GM19239 (cell line): ENCODE measurements at places on chromosomes 2 and 18.

GRCh38 chr2:136059036-136059472 is 58.9 kb downstream of the CXCR4 start:
- no peak for DNase-seq

- no peak for DNase-seq
These were observed 284.1 kb downstream of the PHLPP1 start for GRCh38 chr18:62999392-62999791.

DNA sequence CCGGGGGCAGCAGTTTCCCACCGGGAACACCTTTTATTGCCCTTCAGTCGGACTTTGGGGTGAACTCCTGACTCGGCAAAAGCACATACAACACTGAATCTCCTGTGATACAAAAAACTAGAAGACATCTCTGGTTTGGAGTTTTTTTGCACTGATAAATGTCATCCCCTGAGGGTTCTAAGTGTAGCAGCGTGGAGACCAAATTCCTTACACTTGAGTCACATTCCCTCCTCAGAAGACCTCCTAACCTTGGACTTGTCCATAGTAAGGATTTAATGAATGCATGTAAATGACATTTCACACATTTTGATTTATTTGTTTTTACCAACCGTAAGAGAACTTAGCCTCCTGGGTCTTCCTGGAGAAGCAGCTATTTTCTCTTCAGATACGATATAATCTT is 54.0 kb upstream of the GPR45 start:
- no peak for DNase-seq

DNA sequence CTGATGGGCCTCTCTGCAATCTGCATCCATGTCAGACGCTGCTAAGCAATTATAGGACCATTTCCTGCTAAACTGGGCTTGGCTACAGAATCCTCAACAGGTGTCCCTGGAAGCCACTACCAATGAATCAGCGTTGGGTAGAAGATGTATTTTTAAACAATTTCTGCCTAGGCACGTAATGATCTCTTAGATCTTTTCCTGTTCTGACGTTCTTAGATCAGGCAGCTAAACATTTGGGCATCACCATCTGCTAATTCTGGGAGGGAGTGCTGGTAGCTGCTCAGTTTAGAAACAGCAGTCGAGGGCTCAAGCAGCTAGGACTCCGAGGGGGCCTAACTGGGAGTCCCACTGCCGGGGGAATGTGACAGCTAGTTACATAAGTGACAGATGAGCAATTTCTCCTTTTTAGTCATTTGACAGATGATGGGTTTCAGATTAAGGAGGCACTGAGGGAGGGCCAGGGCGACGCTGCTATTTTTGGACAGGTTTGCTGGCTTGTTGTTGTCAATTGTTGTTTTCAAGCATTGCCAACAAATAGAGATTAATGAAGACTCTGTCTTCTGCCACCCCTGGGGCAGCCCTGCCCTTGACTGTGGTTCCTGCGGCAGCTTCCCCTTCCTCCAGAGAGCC is 92.7 kb downstream of the MRO start:
- DNase-seq = no peak

- DNase-seq = no peak
These were observed 182.2 kb upstream of the NRP2 start for GRCh38 chr2:205500065-205500464.

GRCh38 chr2:38344813-38345212 is 32.3 kb downstream of the ATL2 start:
- DNase-seq = no peak

DNA sequence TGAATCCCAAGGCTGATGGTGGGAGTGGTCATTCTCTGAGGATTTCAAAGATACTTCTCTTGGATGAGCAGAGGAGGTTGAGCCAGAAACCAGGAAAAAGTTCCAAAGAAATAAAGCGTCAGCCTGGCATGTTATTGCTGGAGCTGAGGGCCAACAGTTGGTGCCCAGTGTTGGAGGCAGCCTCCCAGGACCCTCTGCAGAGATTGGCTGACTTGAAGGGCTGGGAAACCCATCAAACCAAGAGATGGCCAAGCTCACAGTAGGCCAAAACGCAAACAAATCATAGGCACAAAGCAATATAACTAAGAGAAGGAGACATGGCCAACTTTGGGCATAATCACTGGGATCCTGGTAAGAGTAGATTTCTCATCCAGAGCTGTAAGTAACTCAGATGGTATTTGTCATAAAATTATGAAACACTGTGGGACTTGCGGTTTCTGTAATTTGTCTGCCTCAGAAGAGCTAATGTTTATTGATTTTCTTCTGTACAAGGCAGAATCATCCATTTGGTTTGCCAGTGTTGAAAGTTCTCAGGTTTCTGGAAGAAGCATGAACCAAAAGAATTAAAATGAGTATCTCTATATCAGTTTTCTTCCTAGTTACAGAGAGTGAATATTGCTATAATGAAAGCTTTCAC is 108.3 kb downstream of the ATL2 start:
- DNase-seq = no peak

GRCh38 chr2:216546641-216547403 is 48.2 kb downstream of the RPL37A start:
- no peak for DNase-seq

DNA sequence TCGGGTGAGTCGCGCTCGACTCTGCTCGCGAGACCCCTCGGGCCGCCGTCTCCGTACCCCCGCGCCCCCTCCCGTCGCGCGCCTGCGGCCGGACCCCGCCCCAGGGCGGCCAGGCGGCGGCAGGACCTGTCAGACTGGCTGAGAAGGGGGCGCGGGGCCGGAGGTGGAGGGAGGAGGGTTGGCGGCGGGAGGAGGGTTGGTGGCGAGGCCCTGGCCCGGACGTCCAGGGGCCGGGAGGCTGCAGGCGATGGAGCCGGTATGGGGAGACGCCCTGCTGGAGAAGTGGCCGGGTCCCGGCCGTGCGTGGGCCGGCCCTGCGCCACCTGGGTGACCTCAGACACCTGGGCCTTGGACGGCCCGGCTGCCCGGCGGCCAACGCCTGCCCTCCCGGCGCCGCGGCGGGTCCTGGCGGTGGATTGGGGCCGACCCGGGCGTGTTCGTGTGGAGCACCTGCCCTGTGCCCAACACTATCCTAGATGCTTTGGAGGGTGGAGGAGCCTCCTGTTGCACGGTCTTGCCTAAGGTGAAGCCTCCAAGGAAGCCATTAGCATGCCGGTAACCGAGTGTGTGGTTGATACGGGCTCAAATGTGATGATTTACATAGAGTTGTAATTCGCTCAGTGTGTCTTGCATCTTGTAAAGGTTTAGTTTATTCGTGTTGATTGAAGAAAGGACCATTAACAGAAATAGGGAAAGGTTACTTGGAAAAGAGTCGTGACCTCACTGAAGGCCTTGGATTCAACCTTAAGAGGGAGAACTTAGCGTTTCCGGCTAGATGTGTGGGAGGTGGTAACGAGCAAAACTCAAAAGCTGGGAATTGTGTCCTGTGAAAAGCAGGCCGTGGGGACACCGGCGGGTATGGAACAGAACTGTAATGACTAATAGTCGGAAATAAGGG is 550 bp downstream of the MYL12B start:
- no peak for DNase-seq

GRCh38 chr2:10647441-10647840 is 42.3 kb downstream of the NOL10 start:
- no peak for DNase-seq

- no peak for DNase-seq
These were observed 694 bp downstream of the UNC50 start for GRCh38 chr2:98608962-98609604.

DNA sequence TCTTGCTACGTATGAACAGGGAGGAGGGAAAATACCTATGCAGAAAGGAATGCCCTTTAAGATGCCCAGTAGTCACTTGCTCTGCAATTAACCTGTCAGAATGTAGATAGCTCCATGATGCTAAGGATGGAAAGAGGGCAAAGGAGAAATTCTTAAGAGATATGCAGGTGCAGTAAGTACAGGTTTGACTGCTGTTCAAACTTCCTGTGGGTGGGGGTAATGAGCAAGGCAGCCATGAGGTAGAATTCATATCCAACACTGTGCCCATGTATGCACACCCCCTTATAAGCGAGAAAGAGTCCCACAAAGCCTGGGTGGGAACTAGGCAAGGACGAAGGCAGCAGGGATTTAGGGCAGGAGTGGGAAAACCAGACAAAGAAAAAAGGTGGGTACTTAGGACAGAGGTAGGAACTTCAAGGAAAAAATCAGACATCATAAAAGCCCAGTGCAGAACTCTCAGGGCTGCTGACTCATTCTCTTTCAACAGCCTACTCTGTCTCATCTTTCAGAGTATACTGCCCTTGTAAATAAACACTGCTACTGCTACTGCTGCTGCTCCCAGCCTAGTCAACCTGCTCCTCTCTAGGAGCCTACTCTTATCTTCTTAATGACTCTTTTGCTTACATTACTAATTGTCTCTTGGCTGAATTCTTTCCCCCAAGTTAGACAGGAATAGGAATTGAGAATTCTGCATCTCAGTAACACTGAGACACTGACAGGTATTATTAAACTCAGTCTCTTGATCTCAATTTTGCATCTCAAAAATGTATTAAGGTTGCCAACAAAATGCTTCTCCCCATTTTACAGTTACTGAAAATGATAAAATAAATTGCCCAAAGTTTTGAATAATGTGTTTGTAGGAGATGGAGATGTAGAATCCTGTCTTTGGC is 189.0 kb downstream of the PTH2R start:
- DNase-seq = no peak

GRCh38 chr2:136282251-136282650 is 164.3 kb upstream of the CXCR4 start:
- no peak for DNase-seq

GRCh38 chr2:174846941-174847938 is 83.0 kb upstream of the CHRNA1 start:
- no peak for DNase-seq

DNA sequence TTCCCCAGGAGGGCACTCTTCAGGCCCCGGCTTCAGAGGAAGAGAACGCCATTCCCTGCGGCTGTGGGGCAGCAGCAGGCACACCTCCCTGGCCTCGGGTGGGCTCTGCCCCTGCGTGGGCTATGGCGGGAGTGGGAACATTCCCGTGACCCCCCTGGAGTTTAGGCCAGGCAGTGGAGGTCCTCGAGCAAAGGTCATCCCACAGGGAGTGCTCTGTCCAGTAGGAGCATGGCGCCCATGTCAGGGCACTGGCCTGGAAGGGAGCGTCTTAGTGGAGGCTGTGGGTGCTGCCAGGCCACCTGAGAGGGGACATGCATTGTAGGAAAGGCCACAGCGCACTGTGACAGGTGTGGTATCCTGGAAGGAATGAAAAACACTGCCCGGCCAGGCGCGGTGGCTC is 9.2 kb upstream of the NFATC1 start:
- DNase-seq = no peak

DNA sequence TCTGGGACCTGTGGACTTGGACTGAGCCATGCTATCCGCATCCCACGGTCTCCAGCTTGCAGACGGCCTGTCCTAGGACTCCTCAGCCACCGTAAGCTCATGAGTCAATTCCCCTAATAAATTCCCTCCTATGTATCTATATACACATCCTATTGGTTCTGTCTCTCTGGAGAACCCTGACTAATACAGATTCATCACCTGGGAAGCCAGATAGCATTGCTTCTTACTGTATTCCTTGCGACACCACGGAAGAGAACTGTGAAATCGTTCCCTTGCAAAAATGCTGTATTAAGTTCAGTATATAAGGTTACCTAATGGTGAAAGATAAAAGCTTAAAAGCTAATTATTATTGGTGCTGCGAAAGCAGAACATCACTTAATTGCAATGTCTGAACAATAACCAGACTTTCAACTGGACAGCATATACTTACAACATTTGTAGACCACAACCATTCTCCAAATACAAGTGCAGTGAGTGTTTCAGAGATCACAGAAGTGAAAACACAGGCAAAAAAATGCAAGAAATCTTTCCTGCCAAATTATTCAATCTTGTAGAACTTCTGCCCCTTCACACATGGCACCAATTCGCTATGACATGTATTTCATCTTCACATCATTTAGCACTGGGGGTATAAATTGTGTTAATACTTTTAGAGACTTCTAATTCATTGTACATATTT is 352.9 kb downstream of the TXNL1 start:
- DNase-seq = no peak

DNA sequence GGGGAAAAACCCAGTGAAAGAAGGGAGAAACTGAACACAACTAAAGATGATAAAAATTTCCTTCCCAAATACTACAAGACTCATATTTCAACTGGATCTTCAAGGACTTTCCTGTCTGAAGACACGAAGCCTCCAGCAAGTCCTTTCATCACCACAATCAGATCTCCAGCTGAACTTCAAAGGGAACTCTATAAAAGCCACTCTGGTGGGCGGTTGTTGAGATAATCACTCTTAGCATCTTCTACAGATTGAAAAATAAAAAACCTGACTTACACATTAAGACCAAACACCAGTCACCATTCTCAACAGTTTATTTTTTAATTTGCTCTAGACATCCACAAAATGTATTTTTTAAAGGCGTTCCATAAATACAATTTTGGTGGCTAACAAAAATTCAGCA is 4.4 kb downstream of the REV1 start:
- no peak for DNase-seq

DNA sequence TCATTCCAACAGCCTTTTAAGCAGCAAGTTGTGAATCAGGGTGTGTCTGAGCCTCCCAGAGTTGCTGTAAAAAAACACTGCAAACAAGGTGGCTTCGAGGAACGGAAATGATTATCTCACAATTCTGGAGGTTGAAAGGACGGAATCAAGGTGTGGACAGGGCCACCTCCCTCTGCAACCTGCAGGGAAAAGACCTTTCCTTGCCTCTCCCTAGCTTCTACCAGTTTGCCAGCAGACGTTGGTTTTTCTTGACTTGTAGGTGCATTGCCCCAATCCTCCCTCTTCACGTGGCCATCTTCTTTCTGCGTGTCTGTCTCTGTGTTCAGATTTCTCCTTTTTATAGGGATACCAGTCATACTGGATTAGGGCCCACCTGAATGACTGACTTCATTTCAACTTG is 24.8 kb upstream of the TMEM131 start:
- no peak for DNase-seq

GRCh38 chr2:2563309-2563860 is 232.3 kb upstream of the MYT1L start:
- no peak for DNase-seq

DNA sequence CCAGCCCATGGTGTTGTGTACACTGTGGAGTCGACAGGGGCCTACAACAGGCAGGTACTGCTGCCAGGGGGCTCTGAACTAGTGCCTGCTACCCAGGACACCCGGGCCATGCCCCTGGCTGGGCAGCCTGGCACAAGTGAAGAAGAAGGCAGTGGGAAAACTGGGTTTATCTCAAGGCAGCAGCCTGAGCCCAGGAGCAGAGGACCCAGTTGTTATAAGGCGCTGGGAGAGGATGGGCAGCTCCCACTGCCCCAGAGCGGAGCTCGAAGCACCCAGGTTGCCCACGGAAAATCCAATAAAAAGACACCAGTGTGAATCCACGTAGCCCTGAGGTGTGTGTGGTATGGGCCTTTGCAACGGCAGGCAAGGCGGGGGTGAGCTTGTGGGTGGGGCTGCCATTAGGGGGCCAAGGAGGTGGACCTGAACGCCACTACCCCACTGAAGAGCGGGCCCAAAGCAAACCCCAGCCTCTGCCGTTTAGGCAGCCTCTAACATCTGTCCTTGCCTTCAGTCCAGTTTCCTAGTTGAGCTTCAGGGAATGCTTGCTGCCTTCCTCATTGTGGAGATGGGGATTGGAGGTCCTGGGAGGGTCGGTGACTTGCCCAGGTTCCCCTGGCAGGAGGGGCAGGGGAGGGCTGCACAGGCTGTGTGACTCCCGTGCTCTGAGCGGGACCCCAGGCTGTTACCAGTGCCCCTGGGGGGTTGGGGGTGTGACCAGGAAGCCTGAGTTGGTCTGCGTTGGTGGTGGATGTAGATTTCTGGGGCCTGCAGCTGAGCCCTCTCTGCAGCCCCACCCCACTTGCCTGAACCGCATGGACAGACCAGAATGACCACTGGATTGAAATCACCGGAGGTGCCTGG is 16.0 kb downstream of the ARID5A start:
- DNase-seq = no peak

GRCh38 chr2:161353543-161353942 is 45.3 kb downstream of the PSMD14 start:
- no peak for DNase-seq
